ENCODE measurements at places on chromosomes 4 and X. TPM values are rescaled to one million over a fixed set of nuclear protein-coding genes. Genes with fewer than 3 reads are reported as not detected.

GLRA3 gene
- total RNA-seq, result 0.17 TPM

MAEA gene
- total RNA-seq, result 76.0 TPM

P2RY8 gene
- 1.8 TPM for total RNA-seq

ANKRD37 gene
- 17.7 TPM for total RNA-seq

- DNase-seq, result no peak
Observed at GRCh38 chrX:7143076-7143475, 4.4 kb upstream of the STS start.

DNA sequence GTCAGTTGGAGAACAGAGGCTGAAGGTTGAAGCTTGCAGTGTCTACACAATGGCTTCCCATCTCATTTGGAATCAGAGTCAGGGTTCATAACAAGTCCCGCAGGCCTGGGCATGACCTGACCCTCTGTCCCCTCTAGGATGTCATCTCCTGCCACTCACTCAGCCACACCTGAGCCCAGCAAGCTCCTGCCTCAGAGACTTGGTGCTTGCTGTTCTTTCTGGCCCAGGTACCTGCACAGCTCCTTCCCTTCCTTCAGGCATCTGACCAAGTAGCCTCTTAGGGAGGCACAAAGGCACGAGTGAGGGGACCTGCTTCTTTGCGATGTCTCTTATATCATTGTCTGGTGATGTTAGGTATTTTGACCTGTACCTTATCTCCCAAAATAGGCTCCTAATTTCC, 9.0 kb downstream of the ZBTB49 start:
- DNase-seq, result no peak

- no peak for DNase-seq
Observed at GRCh38 chrX:66016905-66017658, 22.8 kb downstream of the VSIG4 start.

DNA sequence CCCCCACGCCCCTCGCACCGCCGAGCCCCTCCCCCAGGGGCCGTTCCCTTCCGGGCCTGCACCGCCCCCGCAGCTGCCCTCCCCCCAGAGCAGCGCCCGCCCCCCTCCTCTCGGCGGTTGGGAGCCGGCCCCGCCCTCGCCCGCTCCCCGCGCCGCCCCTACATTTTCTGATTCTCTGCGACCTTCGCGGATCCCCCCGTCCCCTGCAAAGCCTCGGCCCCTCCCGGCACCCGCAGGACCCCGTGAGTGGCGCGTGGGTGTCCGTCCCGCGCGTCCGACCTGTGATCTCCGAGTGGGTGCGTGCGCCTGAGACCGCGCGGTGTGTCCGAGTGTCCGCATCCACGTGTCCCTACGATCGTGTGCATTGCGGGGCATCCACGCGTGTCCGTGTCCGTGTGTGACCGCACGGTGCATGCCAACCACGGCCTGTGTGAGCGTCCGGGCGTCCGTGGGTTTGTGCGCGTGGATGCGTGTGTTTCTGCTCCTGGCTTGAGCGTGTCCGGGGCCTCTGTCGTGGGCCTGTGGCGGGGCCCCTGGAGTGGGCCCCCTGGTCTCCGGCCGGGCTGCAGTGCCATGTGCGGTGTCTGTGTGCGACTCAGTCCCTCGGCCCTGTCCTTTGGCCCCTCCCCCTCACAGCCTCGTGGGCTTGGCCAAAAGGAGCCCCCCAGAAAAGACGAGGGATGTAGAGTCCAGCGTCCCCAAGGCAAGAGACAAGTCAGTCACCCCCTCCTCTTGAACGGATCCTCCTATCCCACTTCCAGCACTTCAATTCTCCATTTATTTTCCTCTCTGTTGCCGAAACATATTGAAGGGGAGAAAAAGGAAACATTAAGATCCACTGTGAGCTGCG, 8.8 kb upstream of the NKX1-1 start:
- peak; percentile 3 for DNase-seq

DNA sequence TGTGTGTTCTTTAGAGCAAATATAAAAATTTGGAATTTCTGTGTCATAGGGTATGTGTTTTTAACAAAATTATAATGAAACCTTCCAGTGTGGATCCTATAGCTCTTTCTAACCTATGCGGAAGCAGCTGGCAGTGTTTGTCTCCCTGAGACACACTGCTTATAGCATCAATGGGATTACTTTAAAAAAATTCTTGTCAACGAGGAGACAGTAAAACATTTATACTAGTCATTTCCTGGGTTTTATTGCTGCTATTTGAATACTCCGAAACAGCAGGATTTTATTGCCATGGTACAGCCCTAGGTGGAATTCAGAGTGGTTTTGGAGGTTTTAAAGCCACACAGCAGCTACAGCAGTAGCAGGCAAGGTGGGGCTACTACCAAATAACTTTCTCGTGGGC, 145.1 kb upstream of the IL1RAPL2 start:
- no peak for DNase-seq

Data from prostate gland (tissue), 2 donors.